ENCODE measurements at places on chromosomes 11 and 22.

GRCh38 chr22:29798318-29798717, 31.1 kb downstream of the UQCR10 start:
- DNase-seq = no peak

GRCh38 chr11:115525531-115526006, 21.4 kb upstream of the CADM1 start:
- no peak for DNase-seq

GRCh38 chr11:65872586-65873317, at the start of gene EFEMP2:
TSS of gene EFEMP2 (minus strand) at chr11:65872800. CDS start at chr11:65872354, 446 bp downstream.
- DNase-seq = no peak

GRCh38 chr22:45268167-45268957, 16.4 kb upstream of the UPK3A start:
- DNase-seq = peak; percentile 76

Data from upper lobe of left lung (tissue), 6 donors.